ENCODE measurements at places on chromosomes 12 and 14. TPM values are rescaled to one million over a fixed set of nuclear protein-coding genes. Genes with fewer than 3 reads are reported as not detected.

DNA sequence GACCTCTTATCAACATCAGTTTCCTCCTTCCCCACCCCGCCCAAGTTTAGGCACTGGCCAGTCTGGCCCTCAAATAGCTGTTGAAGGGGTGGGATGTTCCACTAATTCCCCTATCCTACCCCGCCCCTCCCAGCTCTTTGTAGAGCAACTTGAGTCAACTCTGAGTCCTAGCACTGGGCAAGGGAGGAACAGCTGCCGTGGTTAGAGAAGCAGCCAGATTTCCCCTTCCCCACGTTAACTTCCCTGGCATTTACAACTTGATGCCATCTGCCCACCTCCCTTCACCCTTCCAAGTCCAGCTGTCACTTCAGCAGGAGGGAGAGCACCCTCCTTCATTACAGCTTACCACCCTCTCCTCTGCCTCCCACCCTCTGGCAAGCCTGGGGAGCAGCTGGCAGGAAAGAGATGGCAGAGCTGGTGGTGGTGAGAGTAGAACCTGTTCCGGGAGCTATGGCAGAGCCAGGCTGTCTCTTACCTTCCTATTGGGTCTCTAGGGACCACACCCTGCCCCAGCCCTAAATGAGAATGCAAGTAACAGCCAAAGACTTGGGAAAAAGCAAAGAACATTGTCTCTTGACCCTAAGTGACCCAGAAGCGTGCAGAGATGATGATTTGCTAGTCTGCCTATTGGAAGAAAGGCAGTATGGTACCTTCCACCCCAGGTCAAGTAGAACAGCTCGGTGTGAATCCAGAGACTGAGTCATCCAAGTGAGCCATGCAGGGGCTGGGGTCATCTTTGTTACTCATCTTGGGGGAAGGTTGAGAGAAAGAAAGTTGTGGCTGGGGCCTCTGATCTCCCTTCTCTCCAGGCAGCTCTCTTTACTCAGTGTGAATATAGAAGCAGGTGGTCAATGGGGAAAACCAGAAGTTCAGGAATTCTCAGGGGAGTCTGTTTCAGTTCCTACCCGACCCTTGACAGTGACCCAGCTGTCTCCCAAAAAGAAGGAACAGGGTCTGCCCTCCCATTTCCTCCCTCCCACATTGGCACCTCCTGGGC lies 1.5 kb downstream of the BLOC1S1 start:
- H3K36me3 ChIP-seq = no peaks in the 10 kb centered on the region
- H3K27ac ChIP-seq = peak overlapping the region; percentile 92
- peak overlapping the region; percentile 83 for H3K4me3 ChIP-seq
- peaks cover 2% of the 10 kb centered on the region for H3K27me3 ChIP-seq
- H3K4me1 ChIP-seq = peaks cover 66% of the 10 kb centered on the region

DNA sequence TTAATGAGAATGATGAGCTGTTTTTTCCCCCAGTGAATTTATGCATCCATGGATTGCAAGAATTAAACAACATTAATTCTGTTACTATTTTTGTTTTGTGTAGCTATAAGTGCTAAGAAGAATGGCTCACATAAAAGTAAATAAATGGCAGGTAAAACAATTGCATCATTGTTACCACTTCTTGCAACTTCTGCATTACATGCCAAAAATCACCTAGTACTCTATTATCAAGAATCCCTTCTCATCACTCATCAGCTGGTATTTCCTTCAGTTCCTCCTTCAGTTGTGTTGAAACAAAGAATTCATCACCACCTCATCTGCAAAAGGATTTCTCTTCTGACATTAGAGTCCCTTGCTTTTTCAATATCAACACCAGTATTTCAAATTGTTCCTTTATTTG lies 773 bp downstream of the A2M start:
- H3K4me3 ChIP-seq = peak overlapping the region; percentile 63
- no peaks in the 10 kb centered on the region for H3K27me3 ChIP-seq
- H3K27ac ChIP-seq = no peak overlapping the region
- no peaks in the 10 kb centered on the region for H3K36me3 ChIP-seq
- peaks cover 17% of the 10 kb centered on the region for H3K4me1 ChIP-seq

GRCh38 chr14:89853936-89854693 lies 100.4 kb downstream of the EFCAB11 start:
- DNase-seq = no peak
- H3K4me3 ChIP-seq = no peak overlapping the region
- peak overlapping the region; percentile 49 for H3K27ac ChIP-seq
- H3K27me3 ChIP-seq = no peaks in the 10 kb centered on the region
- no peaks in the 10 kb centered on the region for H3K36me3 ChIP-seq
- H3K4me1 ChIP-seq = peaks cover 66% of the 10 kb centered on the region

DNA sequence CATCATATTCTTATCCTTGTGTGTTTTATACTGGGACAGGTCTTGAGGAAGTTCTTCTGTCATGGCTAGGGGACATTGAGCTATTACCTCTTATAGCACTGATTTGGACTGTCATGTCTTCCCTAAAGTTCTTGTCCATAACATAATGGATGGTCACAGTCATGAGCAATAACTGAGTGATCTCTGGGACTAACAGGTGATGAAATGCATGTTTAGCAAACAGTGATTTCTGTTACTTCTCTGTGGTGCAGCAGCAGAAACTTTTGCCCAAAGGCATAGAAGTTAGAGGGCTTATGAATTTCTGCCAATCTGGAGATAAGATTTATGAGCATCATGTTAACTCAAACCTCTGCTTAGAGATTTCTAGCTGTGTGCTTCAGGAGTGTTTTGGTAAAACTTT lies 5.9 kb downstream of the ADIPOR2 start:
- H3K4me3 ChIP-seq = no peak overlapping the region
- DNase-seq = no peak
- H3K36me3 ChIP-seq = no peaks in the 10 kb centered on the region

DNA sequence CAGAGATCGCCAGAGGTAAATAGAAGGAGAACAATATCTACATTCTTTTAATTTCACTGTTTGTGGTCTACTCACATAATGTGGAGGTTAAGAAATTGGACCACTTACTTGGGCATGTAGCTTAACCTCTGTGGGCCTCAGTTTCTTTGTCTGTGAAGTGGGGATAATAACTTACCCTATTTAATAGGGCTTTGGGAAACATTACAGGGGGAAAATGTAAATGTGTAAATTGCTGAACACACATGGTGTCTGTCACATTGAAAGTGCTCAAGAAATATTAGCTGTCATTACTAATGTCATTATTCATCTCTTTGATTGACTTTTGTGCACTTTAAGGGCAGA lies 140.5 kb downstream of the SLC8A3 start:
- no peak for DNase-seq
- H3K36me3 ChIP-seq = no peaks in the 10 kb centered on the region
- peaks cover 16% of the 10 kb centered on the region for H3K27me3 ChIP-seq
- no peaks in the 10 kb centered on the region for H3K4me1 ChIP-seq
- H3K27ac ChIP-seq = no peak overlapping the region

GRCh38 chr12:103422328-103422727 lies 73.4 kb downstream of the C12orf42 start:
- peaks cover 4% of the 10 kb centered on the region for H3K27me3 ChIP-seq
- no peak for DNase-seq
- H3K36me3 ChIP-seq = no peaks in the 10 kb centered on the region
- no peaks in the 10 kb centered on the region for H3K4me1 ChIP-seq
- H3K4me3 ChIP-seq = no peak overlapping the region

DNA sequence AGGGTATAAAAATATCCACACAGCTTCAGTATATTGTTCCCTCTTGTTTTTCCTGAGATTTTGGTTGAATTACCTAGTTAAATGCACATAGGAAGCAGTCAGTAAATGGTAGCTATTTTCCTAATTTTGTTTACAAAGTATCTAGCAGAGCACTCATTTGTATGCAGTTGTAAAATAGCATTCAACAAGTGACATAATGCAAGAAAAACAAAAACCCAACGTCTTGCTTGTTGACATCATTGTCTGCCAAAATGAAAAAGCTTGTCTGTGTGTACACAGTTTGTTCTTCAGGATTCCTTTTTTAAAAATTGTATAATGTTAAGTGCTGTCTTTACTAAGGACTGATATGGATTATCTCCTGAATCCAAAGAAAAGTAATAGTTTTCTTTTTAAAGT lies 2.7 kb downstream of the VRTN start:
- H3K27me3 ChIP-seq = peaks cover 39% of the 10 kb centered on the region
- no peak overlapping the region for H3K4me3 ChIP-seq
- no peak for DNase-seq
- no peak overlapping the region for H3K27ac ChIP-seq

DNA sequence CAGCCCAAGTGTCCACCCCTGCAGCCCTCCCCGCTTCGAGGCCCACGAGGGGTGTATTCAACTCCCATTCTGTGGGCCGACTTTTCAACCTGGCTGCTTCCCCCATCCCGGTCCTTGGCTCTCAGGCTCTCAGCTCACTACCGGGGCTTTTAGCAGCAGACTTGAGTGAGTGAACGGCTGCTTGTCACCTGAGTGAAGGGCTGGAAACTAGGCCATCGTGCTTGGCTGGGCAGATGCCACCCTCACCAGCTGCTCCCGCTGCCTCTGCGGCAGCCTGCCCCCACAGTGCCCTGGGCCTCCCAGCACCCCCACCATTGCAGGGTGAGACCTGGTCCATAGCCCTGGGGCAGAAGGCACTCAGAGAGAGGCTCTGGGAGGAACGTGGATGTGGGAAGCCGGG lies 59.9 kb downstream of the SLC6A12 start:
- H3K36me3 ChIP-seq = no peaks in the 10 kb centered on the region
- no peak for DNase-seq
- H3K27ac ChIP-seq = no peak overlapping the region
- no peak overlapping the region for H3K4me3 ChIP-seq
- peaks cover 46% of the 10 kb centered on the region for H3K27me3 ChIP-seq

GRCh38 chr12:5548152-5548943 lies 116.4 kb downstream of the NTF3 start:
- peaks cover 15% of the 10 kb centered on the region for H3K27me3 ChIP-seq
- no peak for DNase-seq
- H3K4me3 ChIP-seq = no peak overlapping the region

- peak overlapping the region; percentile 79 for H3K27ac ChIP-seq
- H3K36me3 ChIP-seq = peaks cover 7% of the 10 kb centered on the region
- H3K4me3 ChIP-seq = peak overlapping the region; percentile 19
Measured at GRCh38 chr14:75842551-75842950, 139.2 kb downstream of the TGFB3 start.

DNA sequence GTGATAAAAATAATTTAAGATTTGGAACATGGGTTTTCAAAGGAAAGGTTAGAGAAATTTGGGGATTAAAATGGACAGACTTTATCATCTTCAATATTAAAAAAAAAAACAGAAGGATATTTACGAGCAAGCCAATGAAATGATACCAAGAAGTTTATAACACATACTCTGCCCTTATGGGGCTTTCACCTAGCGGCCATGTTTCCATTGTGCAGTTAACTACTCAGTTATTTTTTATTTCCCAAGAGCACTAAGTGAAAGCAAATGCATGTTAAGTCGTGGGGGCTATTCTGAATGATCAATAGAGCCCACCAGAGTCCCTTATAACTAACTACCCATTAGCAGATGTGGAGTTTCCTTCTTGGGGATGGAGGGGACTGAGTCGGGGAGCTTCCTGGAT lies 53.9 kb downstream of the ETV6 start:
- peaks cover 2% of the 10 kb centered on the region for H3K36me3 ChIP-seq
- H3K4me3 ChIP-seq = no peak overlapping the region
- H3K27ac ChIP-seq = no peak overlapping the region
- H3K27me3 ChIP-seq = no peaks in the 10 kb centered on the region

DNA sequence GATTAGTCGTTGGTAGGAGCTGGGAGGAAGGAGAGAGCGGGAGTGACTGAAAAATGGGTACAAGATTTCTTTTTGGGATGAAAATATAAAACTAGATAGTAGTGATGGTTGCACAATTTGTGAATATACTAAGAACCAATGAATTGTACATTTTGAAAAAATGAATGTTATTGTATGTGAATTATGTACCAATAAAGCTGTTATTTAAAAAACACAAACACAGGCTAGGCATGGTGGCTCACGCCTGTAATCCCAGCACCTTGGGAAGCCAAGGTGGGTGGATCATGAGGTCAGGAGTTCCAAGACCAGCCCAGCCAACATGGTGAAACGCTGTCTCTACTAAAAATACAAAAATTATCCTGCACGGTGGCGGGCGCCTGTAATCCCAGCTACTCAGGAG lies 32.1 kb downstream of the PPP1R13B start:
- no peaks in the 10 kb centered on the region for H3K27me3 ChIP-seq
- no peak overlapping the region for H3K27ac ChIP-seq
- no peak for DNase-seq
- no peak overlapping the region for H3K4me3 ChIP-seq
- H3K36me3 ChIP-seq = no peaks in the 10 kb centered on the region
- H3K4me1 ChIP-seq = peaks cover 7% of the 10 kb centered on the region

- no peak for DNase-seq
- no peaks in the 10 kb centered on the region for H3K36me3 ChIP-seq
- peak overlapping the region; percentile 87 for H3K4me3 ChIP-seq
- peak overlapping the region; percentile 90 for H3K27ac ChIP-seq
- H3K27me3 ChIP-seq = no peaks in the 10 kb centered on the region
- H3K4me1 ChIP-seq = peaks cover 75% of the 10 kb centered on the region
Measured at GRCh38 chr12:79687711-79688260, 3.0 kb downstream of the PAWR start.

DNA sequence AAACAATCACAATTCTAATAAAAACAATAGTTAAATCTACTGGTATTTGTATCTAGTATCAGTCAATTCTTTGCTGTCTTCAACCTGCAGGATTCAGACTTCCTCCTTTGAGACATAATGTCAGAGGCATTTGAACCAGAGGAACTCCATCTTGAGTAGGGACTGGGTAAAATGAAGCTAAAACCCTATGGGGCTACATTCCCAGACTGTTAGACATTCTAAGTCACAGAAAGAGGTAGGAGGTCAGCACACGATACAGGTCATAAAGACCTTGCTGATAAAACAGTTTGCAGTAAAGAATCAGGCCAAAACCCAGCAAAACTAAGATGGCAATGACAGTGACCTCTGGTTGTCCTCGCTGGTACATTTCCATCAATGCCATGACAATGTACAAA lies 48.2 kb upstream of the MAP3K9 start:
- no peak overlapping the region for H3K4me3 ChIP-seq
- H3K4me1 ChIP-seq = peaks cover 13% of the 10 kb centered on the region
- H3K36me3 ChIP-seq = no peaks in the 10 kb centered on the region
- H3K27ac ChIP-seq = peak overlapping the region; percentile 18
- DNase-seq = no peak
- H3K27me3 ChIP-seq = no peaks in the 10 kb centered on the region

DNA sequence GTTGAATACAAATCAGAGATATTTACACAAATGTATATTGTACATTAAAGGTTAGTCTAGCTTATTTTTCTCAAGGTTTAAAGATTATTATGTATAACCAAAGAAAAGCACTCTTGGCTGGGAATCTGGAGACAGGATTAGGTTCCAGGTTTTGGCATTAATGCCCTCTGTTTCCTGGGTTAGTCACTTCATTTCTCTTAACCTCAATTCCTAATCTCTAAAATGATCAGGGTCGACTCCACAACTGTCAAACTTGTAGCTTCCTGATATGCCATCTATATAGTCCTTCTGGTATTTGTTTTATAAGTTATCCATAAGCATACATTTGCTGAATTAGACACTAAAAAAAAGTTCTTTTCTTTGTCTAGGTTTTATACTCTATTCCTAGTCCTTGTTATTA lies 2.6 kb downstream of the ITPR2 start:
- H3K27ac ChIP-seq = no peak overlapping the region
- H3K4me3 ChIP-seq = no peak overlapping the region
- peaks cover 24% of the 10 kb centered on the region for H3K4me1 ChIP-seq
- no peak for DNase-seq

GRCh38 chr14:23865502-23865901 lies 88.1 kb upstream of the DHRS4 start:
- no peaks in the 10 kb centered on the region for H3K4me1 ChIP-seq
- no peaks in the 10 kb centered on the region for H3K36me3 ChIP-seq
- DNase-seq = no peak
- H3K27ac ChIP-seq = no peak overlapping the region

- H3K4me1 ChIP-seq = peaks cover 4% of the 10 kb centered on the region
- H3K4me3 ChIP-seq = no peak overlapping the region
Measured at GRCh38 chr12:54443446-54443845, 24.4 kb upstream of the ITGA5 start.

Gene MYBPC1
- total RNA-seq = not detected

Gene PSMD9
- 53.5 TPM for total RNA-seq

Gene RPL10L
- not detected for total RNA-seq

Gene COX8C
- not detected for total RNA-seq

Gene GLIPR1L1
- not detected for total RNA-seq

Gene FAIM2
- 1.3 TPM for total RNA-seq

All from chondrocyte (in vitro differentiated cells).